ENCODE measurements at places on chromosomes 11 and 22.

DNA sequence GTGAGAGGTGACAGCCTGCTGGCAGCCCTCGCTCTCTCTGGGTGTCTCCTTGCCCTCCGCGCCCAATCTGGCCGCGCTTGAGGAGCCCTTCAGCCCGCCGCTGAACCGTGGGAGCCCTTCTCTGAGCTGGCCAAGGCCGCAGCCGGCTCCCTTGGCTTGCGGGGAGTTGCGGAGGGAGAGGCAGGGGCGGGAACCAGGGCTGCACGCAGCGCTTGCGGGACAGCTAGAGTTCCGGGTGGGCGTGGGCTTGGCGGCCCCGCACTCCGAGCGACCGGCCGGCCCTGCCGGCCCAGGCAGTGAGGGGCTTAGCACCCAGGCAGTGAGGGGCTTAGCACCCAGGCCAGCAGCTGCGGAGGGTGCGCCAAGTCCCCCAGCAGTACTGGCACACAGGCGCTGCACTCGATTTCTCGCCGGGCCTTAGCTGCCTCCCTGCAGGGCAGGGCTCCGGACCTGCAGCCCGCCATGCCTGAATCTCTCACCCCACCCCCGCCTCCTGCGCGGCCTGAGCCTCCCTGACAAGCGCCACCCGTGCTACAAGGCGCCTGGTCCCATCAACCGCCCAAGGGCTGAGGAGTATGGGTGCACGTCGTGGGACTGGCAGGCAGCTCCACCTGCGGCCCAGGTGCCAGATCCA is 1526.1 kb downstream of the FAM181B start:
- H3K36me3 ChIP-seq: no peaks in the 10 kb centered on the region
- no peak overlapping the region for H3K27ac ChIP-seq
- peak; percentile 10 for DNase-seq
- H3K4me1 ChIP-seq: no peaks in the 10 kb centered on the region
- no peak overlapping the region for H3K4me3 ChIP-seq
- no peaks in the 10 kb centered on the region for H3K27me3 ChIP-seq

GRCh38 chr22:49660794-49661781 is 166.6 kb downstream of the BRD1 start:
- DNase-seq: no peak
- H3K36me3 ChIP-seq: no peaks in the 10 kb centered on the region
- no peaks in the 10 kb centered on the region for H3K4me1 ChIP-seq
- H3K27me3 ChIP-seq: no peaks in the 10 kb centered on the region
- H3K27ac ChIP-seq: no peak overlapping the region

DNA sequence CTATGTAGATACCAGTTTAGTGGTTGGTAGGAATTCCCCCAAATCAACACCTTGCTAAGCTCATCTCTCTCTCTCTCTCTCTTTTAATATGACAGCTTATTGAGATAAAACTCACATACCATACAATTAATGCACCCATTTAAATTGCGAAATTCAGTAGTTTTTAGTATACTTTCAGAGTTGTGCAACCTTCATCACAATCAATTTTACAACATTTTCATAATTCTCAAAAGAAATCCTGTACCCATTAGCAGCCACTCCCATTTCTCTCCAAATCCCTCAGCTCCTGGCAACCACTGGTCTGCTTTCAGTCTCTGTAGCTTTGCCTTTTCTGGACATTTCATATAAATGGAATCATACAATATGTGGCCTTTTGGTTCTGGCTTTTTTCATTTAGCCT is 13.3 kb downstream of the NNMT start:
- H3K36me3 ChIP-seq: no peaks in the 10 kb centered on the region
- no peak for DNase-seq
- H3K4me3 ChIP-seq: no peak overlapping the region
- H3K27ac ChIP-seq: peak overlapping the region; percentile 54
- H3K27me3 ChIP-seq: no peaks in the 10 kb centered on the region

- no peak for DNase-seq
- H3K27me3 ChIP-seq: no peaks in the 10 kb centered on the region
- no peak overlapping the region for H3K27ac ChIP-seq
- H3K4me1 ChIP-seq: no peaks in the 10 kb centered on the region
- H3K4me3 ChIP-seq: no peak overlapping the region
- no peaks in the 10 kb centered on the region for H3K36me3 ChIP-seq
Measured at GRCh38 chr11:103368145-103368544, 258.9 kb downstream of the DYNC2H1 start.

DNA sequence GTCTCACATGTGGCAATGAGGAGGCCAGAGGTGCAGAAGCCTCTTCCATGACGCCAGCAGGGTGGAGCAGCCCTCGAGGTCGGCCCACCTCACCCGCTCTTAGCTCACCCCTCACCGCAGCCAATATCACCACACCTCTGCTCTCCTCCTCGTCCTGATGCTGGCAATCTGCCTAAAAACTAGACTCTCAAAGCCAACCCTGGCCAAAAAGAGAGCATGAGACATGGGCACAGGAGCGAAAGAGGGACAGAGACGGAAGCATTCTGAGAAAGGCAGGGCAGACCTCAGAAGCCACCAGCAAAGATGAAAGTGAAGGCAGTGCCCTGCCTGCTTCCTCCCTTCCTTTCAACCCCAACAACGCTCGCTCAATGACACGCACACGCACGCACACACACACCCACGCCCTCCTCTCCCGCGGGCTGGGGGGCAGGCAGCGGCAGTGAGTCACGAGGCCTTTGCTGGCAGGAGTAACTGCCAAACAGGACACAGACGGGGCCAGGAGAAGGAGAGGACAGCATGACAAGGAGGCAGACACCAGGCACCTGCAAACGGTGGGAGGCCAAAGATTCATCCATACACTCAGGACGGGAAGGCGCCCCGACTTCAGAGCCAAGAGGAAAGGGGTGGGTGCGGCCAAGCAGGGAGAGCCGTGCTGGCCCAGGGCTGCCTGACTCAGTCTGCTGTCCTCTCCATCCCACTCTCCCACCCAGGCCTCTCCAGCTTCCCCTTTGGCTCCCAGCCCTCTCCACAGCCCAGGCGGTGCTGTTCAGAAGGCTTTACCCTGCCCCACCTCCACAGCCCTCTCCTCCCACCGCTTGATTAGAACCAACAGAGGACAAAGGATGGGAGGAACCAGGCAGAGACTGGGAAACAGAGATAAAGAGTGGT is 11.4 kb downstream of the IGSF9B start:
- no peaks in the 10 kb centered on the region for H3K27me3 ChIP-seq
- H3K4me1 ChIP-seq: no peaks in the 10 kb centered on the region
- H3K4me3 ChIP-seq: no peak overlapping the region
- H3K36me3 ChIP-seq: no peaks in the 10 kb centered on the region
- H3K27ac ChIP-seq: no peak overlapping the region
- no peak for DNase-seq

GRCh38 chr11:42770444-42771065 is 541.2 kb upstream of the API5 start:
- H3K36me3 ChIP-seq: no peaks in the 10 kb centered on the region
- H3K27me3 ChIP-seq: no peaks in the 10 kb centered on the region
- no peaks in the 10 kb centered on the region for H3K4me1 ChIP-seq

GRCh38 chr11:14082338-14082737 is 119.8 kb downstream of the SPON1 start:
- H3K27me3 ChIP-seq: no peaks in the 10 kb centered on the region
- H3K36me3 ChIP-seq: no peaks in the 10 kb centered on the region
- no peak overlapping the region for H3K27ac ChIP-seq
- no peaks in the 10 kb centered on the region for H3K4me1 ChIP-seq
- DNase-seq: no peak

DNA sequence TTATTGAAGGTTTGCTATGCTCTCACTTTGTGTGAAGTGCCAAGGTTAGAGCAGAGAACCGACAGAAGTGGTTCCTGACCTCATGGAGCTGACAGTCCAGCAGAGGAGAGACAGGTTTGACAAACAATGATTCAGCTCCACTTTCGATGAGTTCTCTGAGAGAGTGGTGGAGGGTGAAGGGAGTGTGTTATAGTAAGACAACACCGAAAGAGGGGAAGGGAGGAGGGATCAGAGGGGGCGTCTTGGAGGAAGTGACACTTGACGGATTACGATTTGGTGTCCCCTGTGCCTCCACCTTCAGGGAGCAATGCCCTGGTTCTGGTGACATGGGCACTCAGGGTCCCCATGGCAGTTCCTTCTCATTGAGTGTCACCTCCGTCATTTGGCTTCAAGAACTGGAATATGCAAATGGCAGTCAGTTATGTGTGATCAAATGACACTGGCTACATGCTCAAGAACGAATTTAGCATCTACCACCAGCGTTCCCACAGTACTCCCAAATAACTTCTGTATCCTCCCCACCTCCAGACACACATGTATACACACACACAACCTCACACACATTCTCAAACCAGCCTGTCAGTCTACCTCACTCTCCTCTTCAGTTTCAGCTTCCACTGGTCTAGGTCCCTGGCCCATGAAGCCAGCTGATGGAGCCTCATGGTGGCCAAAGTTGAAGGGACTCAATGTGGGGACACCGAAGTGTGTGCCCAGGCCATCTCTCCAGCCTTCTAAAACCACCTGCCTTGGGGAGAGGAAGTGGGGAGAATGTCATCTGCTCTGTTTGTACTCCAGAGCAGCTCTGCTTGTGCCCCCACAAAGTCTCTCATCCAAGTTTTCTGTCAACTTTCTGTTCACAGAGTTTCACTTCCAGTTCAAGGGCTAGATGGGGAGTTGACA is 31.4 kb upstream of the NUP160 start:
- no peaks in the 10 kb centered on the region for H3K4me1 ChIP-seq
- H3K36me3 ChIP-seq: no peaks in the 10 kb centered on the region
- H3K27ac ChIP-seq: no peak overlapping the region
- no peaks in the 10 kb centered on the region for H3K27me3 ChIP-seq
- no peak for DNase-seq

DNA sequence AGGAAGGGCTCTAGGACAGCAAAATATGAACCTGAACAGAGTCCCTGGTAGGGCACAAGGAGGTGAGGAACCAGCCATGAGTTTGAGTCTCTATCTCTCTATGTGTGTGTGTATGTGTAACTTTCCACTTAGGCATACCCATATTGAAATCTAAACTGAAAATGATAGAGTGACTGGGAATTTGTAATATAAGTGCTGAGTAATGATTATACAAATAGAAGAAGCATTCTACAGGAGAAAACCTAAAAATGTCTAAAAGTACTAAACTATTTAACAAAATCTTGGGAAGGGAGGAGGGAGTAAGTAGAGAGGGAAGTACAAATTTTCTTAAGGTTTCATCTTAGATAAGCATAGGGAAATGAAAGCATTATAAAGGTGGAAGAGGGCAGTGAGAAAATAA is 97.1 kb upstream of the ZC3H12C start:
- H3K27me3 ChIP-seq: no peaks in the 10 kb centered on the region
- no peak overlapping the region for H3K4me3 ChIP-seq
- no peak overlapping the region for H3K27ac ChIP-seq

DNA sequence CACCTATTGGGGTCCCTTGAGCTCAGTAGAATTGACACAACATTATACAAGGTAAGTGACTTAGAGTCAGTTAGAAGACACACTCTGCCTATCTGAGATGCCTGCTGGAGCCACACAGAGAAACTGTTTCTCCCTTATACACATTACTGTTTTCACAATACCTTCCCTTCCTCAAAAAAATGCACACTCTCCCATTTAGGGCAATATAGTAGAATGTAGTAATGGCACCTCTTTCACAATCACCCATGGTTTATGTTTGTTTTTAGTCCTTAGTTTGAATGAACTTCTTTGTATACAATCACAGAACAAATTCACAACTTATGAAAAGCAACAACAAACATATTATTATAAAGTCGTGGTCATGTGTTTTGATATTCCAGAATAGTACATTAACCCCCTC is 14.3 kb downstream of the OR52H1 start:
- no peak overlapping the region for H3K4me3 ChIP-seq
- H3K27me3 ChIP-seq: no peaks in the 10 kb centered on the region
- DNase-seq: no peak
- no peaks in the 10 kb centered on the region for H3K36me3 ChIP-seq

GRCh38 chr11:118635237-118635591 is 27.8 kb downstream of the PHLDB1 start:
- H3K4me3 ChIP-seq: peak overlapping the region; percentile 42
- peaks cover 7% of the 10 kb centered on the region for H3K4me1 ChIP-seq
- no peaks in the 10 kb centered on the region for H3K36me3 ChIP-seq
- H3K27ac ChIP-seq: peak overlapping the region; percentile 28
- DNase-seq: no peak

- peaks cover 15% of the 10 kb centered on the region for H3K4me1 ChIP-seq
- H3K4me3 ChIP-seq: no peak overlapping the region
- H3K27me3 ChIP-seq: no peaks in the 10 kb centered on the region
- no peaks in the 10 kb centered on the region for H3K36me3 ChIP-seq
Measured at GRCh38 chr11:27184458-27185312, 144.1 kb downstream of the BBOX1 start.

GRCh38 chr11:62885137-62885750 is 4.5 kb downstream of the SLC3A2 start:
- no peak overlapping the region for H3K4me3 ChIP-seq
- H3K4me1 ChIP-seq: peaks cover 19% of the 10 kb centered on the region
- peaks cover 74% of the 10 kb centered on the region for H3K36me3 ChIP-seq
- DNase-seq: no peak

DNA sequence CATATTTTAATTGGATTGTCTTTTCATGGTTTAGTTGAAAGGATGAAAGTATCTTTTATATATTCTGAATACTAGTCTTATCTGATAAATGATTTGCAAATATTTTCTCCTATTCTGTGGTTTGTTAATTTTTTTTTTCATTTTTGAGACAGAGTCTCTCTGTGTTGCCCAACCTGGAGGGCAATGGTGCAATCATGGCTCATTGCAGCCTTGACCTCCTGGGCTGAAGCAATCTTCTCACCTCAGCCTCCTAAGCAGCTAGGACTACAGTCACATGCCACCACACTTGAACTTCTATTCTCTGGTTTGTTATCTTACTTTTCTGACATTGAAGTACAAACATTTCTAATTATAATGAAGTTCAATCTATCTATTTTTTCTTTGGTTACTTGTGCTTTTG is 30.0 kb upstream of the FAR1 start:
- no peak overlapping the region for H3K27ac ChIP-seq
- DNase-seq: no peak
- H3K4me1 ChIP-seq: peaks cover 16% of the 10 kb centered on the region
- no peaks in the 10 kb centered on the region for H3K36me3 ChIP-seq
- no peaks in the 10 kb centered on the region for H3K27me3 ChIP-seq

DNA sequence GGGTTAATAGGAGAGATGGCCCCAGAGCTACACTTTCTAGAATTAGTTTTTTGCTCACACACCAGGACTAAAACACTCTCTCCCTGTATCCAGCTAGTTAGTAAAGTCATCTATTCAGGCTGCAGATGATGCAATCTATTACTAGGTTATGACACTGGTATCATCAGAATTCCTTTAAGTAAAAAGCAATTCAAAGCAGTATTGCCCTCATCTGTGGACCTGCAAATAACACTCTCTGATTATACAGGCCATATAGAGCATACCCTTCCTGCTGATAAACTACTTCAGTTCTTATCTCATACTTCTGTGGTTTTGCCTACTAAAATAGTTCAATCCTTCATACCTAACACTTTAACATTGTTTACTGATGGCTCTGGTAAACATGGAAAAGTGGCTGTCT is 13.5 kb upstream of the MTMR2 start:
- H3K36me3 ChIP-seq: no peaks in the 10 kb centered on the region
- no peaks in the 10 kb centered on the region for H3K27me3 ChIP-seq
- H3K4me1 ChIP-seq: no peaks in the 10 kb centered on the region

DNA sequence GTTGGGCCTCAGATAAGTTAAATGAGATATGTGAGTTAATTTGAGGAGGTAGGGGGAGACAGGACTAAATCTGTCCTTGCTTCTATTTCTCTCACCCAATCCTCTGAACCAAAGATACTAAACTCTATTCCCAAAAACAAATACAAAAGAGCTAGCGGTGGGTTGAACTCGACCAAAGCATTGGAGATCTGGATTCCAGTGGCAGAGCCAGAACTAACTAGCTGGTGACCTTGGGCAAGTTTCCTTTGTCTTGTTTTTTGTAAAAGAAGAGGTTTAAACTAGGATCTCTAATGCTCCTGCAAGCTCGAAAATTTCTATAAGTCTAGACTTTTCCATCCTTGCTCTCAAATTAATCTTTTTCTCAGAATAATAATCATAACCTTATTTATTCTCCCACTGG is 1.5 kb downstream of the ME3 start:
- no peaks in the 10 kb centered on the region for H3K27me3 ChIP-seq
- no peak overlapping the region for H3K27ac ChIP-seq
- H3K4me3 ChIP-seq: peak overlapping the region; percentile 68
